Nucleus accumbens (tissue), 56 donors: ENCODE measurements at places on chromosomes 16 and 17.

DNA sequence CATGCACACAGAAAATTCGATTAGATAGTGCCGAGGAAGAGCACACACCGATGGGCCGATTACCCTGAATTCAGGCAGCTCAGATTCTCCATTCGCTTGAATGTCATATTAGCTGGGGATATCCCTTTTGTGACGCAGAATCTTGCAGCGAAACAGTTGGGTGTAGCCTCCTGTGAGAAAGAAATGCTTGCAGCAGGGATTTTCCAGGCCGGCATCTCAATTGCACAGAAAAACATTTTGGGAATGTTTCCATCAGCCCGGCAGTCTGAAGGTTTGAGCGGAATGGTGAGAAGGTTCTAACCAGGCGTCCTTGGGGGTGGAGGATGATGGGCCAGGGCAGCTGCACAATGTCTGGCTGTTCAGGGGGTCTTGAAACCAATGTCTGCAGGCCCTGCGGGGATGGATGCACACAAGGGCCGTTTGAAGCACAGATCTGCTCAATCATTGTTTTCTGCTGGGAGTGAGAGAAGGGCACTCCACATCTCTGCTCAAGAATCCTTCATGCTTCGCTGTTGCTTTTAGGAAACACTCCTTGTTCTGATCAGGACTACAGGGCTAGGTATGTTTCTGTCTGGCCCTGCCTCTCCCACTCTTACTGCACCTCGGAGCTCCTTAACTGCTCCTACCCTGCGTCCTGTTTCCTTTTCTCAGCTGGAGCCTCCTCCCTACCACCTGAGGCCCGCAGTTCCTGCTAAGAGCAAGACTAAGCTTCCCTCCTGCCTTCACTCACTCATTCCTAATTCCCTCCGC is 94.6 kb downstream of the CMIP start:
- DNase-seq: no peak

- DNase-seq: no peak
Observed at GRCh38 chr16:79810449-79811189, 210.1 kb upstream of the MAF start.

GRCh38 chr17:18267927-18268711 is 7.7 kb downstream of the MIEF2 start:
- no peak for DNase-seq

DNA sequence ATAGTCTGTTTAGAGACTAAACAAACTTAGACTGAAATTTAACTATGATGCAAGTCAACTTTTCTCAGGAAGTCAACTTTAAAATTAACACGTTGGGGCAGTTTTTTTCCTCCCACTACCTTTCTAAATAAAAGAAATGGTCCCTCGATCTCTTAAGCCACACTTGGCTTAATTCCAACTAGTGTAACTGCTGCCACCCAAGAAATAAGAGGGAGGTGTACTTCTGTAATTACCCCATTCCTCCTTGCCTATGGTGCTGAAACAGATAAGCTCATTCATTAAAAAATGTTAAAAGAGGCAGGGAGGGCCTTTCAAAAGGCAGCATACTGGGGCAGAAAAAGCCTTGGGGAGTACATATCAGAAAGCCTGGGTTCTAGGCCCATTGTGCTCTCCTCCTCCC is 59.8 kb downstream of the NCOR1 start:
- DNase-seq: no peak

GRCh38 chr17:63932721-63933120 is 590 bp upstream of the CD79B start:
- no peak for DNase-seq

DNA sequence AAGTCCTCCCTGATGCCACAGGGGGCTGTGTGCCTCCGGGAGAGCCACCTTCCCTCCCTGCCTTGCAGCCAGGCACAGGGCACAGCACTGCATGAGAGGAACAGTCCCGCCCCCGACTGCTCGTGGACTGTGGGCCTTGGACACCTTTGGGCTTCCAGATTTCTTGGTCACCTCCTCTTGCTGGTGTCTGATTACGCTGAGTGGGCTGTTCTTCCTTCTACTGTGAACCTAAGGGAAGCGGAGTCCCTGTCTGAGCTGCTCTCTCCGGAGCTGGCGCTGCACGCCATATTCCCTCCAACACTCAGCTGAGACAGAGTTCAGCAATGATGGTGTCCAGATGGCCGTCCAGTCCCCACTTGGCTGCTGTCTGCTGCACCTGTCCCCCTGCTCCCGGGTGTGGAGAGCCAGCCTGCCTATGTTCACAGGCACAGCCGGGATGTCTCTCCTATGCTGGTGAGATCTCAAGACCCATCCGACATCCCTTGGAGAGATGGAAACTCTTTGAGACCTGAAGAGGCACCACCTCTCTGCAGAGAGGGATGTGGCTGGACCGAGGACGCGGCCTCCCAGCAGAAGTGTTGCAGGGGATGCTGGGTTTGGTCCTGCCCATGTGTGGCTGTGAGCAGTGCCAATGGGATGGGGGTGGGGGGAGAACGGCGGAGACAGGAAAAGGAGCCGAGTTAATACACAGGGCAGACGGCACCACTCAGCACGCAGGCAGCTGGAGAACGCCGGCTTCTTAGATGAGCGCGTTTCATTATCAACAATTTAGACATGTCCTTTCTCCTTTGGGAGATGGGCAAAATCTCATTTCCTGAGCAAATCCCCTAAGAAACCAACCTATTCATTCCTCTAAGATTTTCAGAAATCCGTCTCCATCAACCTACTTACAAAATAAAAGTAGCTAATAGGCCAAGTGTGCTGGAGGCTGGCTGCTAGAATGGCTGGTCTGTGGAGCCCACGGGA is 171.9 kb downstream of the ENGASE start:
- no peak for DNase-seq

- no peak for DNase-seq
Observed at GRCh38 chr16:67537270-67537635, 8.6 kb downstream of the RIPOR1 start.

- no peak for DNase-seq
Observed at GRCh38 chr17:64781810-64782555, 119.9 kb upstream of the SMURF2 start.

- no peak for DNase-seq
Observed at GRCh38 chr17:78998311-78999055, 11.1 kb downstream of the CANT1 start.

GRCh38 chr17:78817123-78817522 is 23.5 kb downstream of the USP36 start:
- no peak for DNase-seq

- no peak for DNase-seq
Observed at GRCh38 chr17:41663451-41664171, 25.1 kb upstream of the EIF1 start.

- DNase-seq: no peak
Observed at GRCh38 chr16:4679156-4679849, 14.1 kb upstream of the NUDT16L1 start.

GRCh38 chr16:87608400-87608985 is 6.2 kb downstream of the JPH3 start:
- no peak for DNase-seq

DNA sequence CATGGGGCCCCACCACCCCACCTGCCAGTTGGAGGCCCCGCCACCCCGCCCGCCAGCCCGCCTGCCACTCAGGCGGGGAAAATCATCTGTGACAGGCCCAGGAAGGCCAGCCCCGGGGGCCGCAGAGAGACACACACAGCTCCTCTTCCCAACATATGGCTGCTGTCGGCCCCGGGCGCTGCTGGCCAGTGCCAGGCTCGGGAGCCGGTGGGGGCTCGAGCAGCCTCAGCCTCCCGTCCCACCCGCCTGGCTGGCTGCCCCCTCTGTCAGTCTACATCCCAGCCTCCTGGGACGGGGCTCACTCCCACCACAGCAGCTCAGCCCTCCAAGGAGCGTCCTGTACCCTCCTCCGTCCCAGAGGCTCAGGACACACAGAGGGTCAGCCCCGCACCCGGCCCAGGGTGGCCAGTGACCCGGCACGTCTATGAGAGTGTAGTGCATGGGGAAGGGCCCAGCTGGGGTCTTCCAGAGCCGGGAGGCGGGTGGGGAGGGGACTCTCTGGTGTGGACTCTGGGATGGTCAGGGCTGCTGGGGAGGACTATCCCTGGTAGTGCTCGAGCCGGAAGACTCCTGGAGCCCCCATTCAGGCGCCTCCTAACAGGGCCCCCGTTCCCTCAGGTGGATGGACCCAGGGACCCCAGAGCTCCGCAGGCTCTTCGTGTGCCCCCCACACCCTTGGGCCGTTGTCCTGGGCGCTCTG is 3.6 kb upstream of the PRR35 start:
- no peak for DNase-seq

- no peak for DNase-seq
Observed at GRCh38 chr16:52453644-52454043, 93.3 kb downstream of the TOX3 start.

GRCh38 chr16:89170346-89171215 is 967 bp upstream of the CDH15 start:
- no peak for DNase-seq

- no peak for DNase-seq
Observed at GRCh38 chr16:68921637-68922036, 78.3 kb downstream of the TANGO6 start.

- DNase-seq: no peak
Observed at GRCh38 chr16:18048853-18049546, 287.5 kb downstream of the NPIPA8 start.

DNA sequence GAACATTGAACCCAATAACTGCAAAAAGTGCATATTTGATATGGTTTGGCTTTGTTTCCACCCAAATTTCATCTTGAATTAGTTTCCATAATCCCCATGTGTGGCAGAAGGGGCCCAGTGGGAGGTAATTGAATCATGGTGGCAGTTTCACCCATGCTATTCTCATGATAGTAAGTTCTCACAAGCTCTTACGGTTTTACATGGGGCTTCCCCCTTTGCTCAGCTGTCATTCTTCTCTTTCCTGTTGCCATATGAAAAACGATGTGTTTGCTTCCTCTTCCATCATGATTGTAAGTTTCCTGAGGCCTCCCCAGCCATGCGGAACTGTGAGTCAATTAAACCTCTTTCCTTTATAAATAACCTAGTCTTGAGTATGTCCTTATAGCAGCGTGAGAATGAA is 127.6 kb downstream of the CHD9NB start:
- DNase-seq: no peak

DNA sequence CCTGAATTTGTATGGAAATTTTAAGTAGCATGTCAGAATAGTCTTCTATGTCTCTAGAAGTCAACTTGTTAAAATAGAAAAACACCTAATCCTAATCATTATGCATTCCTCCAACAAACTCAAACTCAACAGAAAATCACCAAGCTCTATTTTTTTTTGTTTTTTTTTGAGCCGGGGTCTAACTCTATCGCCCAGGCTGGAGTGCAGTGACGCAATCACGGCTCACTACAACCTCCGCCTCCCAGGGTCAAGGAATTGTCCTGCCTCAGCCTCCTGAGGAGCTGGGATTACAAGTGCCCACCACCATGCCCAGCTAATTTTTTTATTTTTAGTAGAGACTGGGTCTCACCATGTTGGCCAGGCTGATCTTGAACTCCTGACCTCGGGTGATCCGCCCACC is 9.8 kb downstream of the TMEM231 start:
- no peak for DNase-seq

DNA sequence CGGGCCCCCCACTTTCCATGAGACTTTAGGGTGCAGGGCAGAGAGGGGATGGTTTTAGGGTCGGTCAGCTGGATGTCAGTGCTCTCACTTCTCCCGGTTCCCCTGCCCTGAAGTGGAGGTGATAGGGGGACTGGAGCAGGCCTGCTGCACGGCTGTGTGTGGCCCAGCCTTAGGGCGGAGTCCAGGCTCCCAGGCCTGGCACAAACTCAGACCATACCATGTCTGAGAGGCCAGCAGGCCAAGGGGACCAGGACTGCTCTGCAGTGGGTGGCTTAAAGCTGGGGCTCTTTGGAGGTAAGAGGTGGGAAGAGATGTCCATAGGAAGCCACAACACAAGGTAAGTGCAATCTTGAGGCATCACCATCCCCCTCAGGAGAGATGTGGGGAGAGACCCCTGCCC is 8.3 kb downstream of the TFAP4 start:
- no peak for DNase-seq

DNA sequence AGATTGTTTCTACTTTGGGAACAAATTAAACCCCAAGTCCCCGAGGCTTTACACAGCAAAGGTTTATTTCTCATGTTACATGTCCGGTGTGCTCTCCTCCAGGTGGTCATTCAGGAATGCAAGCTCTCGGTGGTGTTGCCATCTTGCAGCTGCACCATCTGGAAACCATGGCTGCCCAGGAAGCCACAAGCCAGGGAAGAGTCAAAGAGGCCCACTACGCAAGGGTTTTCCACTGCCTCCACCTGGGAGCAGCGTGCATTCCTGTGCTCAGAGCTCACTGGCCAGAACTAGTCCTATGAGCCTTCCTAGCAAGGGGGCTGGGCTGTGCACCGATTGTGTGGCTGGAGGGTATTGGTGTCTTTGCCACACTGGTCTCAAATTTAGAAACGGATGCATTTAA is 128.8 kb upstream of the FOXF1 start:
- DNase-seq: no peak

GRCh38 chr17:73932216-73932749 is 271.2 kb upstream of the RPL38 start:
- DNase-seq: no peak

- DNase-seq: no peak
Observed at GRCh38 chr16:166375-167121, 770 bp downstream of the HBM start.

- no peak for DNase-seq
Observed at GRCh38 chr16:57618296-57619132, 9.9 kb upstream of the ADGRG1 start.

DNA sequence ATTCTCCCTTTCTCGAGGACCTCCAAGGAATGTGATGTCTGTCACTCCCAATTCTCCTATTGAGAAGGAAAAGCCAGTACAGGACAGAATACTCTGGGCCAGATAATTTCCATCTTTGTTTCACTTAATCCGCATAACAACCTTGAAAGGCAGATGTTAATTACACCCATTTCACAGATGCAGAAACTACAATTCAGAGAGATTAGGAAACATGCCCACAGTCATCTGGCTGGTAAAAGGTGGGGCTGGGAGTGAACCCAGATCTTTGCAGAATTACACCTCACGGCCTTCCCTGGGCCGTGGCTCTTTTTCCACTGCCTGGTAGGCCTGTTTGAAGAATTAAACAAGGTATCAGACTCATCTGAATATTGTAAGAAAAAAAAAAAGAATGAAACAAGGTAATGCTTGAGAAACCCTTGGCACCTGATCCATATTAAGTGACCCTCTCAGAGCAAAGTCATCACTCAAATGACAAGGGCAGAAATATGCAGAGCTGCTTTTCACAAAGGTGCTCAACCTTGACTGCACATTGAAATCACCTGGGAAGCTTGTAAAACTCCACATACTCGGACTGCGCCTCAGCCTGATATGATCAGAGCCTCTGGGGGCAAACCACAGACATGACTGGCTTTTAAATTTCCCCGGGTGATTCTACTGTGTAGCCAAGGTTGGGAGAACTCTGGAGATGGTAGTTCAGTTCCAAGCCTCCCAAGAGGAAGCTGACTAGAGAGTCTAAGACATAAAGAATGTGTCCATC is 16.6 kb upstream of the G6PC1 start:
- DNase-seq: no peak

DNA sequence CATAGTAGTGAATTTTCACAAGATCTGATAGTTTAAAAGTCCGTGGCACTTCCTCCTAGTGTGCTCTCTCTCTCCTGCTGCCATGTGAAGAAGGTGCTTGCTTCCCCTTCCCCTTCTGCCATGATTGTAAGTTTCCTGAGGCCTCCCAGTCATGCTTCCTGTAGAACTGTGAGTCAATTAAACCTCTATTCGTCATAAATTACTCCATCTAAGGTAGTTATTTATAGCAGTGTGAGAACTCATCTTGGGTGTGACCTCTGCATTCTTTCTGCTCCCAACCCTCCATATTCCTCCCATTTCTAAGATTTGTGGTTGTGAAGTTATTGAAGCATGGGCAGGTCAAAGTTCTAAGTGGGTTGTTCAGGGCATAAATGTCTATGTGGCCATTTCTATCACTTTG is 62.1 kb upstream of the ADAMTS18 start:
- DNase-seq: no peak

- no peak for DNase-seq
Observed at GRCh38 chr16:4218202-4218601, 23.7 kb downstream of the SRL start.
